Thymus (tissue), 14 donors: ENCODE measurements at places on chromosomes 6 and 20. TPM values are rescaled to one million over a fixed set of nuclear protein-coding genes. Genes with fewer than 3 reads are reported as not detected.

- no peaks in the 10 kb centered on the region for H3K4me1 ChIP-seq
- DNase-seq: no peak
- no peaks in the 10 kb centered on the region for H3K36me3 ChIP-seq
- no peaks in the 10 kb centered on the region for H3K27me3 ChIP-seq
- no peak overlapping the region for H3K4me3 ChIP-seq
Observed at GRCh38 chr6:69901361-69901760, 35.0 kb downstream of the COL19A1 start.

SYCP2 gene
- total RNA-seq: 2.5 TPM

CTAGE9 gene
- not detected for total RNA-seq

GATA5 gene
- total RNA-seq: 0.05 TPM
